Stimulated activated CD8-positive, alpha-beta memory T cell treated with anti-CD3 and anti-CD28 coated beads, Interleukin-7, amount 100 ng/mL, for 1 hour (primary cell): ENCODE measurements at places on chromosomes 3 and 15.

DNA sequence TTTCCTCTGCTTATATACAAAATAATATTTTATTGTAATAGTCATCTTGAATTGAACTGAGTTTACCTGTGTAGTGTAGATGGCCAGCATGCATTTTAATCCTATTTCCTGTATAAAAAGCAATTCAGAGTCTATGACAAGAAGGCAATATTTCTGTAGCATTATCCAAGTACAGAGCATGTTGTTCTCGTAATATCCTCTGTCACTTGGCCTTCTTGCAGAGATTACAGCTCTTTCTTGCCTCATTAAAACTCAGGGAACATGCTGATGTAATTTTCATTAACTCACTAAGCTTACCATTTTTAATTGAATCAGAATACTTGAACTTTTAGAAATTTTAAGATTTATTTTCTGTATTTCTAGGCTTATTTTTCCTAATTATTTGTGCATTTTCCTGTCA is 203.3 kb upstream of the AGTR1 start:
- no peak for DNase-seq

DNA sequence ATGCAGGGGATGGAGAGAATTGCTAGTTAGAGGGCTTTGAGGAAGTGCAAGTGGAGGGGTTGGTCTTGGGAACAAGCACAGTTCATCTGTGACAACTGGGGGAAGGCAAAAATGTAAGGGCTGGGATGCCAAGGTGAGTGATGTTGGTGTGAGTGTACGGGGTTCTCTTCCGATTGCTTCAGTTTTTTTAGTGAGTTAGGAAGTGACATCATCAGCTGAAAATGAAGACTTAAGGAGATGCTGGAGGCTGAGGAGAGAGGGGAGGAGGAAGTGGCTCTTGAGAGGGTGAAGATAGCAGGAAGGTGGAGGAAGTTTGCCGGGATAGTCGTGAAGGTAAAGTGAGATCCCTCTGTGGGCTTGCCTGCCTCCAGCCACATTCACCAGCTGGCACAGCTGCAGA is 12.7 kb downstream of the TICRR start:
- DNase-seq: no peak

DNA sequence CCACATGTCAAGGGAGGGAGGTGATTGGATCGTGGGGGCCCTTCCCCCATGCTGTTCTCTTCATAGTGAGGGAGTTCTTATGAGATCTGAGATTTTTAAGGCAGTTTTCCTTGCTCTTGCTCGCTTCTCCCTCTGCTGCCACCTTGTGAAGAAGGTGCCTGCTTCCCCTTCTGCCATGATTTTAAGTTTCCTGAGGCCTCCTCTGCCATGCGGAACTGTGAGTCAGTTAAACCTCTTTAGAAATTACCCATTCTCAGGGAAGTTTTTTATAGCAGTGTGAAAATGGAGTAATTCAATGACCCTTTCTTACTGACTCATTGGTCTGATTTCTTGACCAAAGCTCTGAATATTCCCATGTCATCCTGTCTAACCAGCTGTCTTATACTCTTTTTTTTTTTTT is 484.4 kb upstream of the TPRG1 start:
- no peak for DNase-seq

DNA sequence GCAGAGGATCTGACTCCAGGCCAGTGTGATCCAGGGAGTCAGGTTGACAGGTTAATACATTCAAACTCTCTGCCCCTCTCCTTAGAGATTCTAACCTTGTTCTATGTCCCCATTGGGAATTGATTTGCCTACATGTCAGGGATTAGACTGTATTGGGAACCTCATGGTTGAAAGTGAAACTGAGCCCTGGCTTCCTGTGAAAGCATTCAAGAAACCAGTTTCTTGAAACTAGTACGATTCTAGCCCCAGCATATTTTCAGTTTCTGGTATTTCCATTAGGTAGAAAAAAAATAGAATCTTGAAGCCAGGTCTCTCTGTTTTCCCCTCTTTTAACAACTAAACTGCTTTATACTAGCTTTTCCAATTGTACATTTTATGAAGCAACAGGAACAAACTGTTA is 140.4 kb upstream of the ABI3BP start:
- DNase-seq: no peak
